ENCODE measurements at places on chromosomes 3 and 15.

- DNase-seq = no peak
Observed at GRCh38 chr15:75779504-75779903, 63.7 kb upstream of the UBE2Q2 start.

GRCh38 chr3:189138901-189139610 lies 32.7 kb upstream of the TPRG1 start:
- no peak for DNase-seq

DNA sequence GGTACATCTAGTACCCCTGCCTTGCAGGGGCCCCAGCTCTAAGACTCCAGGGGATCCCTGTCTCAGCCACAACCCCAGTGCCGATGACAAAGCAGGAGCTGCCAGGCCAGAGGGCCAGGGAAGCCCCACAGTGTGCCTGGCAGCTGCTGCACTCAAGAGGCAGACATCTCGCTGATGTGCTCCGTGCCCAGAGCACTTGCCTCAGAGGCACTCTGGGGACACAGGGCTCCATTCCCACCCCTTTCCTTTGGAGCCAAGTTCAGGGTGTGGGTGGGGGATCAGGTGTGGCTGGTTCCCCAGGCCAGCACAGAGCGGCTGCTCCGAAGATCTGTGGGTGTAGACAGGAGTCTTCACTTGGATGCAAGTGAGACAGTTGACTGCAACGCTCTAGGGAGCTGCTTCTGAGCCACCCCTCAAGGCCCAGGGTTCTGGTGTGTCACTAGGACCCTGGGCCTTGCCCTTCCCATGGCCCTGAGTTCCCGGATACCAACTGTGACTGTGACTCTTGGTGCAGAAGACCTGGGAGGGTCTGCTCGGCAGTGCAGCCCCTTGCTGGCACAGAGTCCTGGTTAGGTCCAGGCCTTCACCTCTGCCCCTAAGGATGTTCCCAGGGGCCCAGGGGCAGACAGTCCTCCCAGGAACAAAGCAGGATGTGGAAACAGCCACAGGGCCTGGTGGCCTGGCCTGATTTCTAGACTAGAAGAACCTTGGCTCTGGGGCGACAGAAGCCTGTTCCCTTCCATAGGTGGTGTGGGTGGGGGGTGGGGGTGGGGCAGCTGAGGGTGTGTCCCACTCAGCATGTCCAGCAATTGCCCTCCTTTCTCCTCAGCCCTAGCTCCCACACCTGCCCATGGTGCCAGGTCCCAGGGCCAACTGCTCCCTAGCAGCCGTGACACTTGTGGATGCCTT lies 2.5 kb downstream of the NT5DC2 start:
- DNase-seq = no peak

DNA sequence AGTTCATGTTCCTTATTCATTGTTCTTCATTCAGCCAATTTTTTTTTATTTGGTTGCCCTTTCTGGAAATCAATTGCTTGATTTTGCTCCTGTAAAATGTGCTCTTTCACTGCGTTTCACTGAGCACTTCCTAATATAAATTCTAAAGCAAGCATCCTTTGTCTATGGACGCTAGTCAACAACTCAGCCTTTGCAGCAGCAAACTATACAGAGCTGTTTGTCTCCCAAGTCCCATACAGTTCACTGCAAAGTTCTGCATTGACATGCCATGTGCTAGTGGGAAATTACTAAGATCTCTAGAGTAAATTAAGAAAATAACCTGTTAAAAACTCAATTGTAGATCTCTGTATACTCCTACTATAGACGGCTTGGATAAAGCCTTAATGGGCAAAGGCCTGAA lies 130.1 kb upstream of the BHLHE40 start:
- DNase-seq = no peak

DNA sequence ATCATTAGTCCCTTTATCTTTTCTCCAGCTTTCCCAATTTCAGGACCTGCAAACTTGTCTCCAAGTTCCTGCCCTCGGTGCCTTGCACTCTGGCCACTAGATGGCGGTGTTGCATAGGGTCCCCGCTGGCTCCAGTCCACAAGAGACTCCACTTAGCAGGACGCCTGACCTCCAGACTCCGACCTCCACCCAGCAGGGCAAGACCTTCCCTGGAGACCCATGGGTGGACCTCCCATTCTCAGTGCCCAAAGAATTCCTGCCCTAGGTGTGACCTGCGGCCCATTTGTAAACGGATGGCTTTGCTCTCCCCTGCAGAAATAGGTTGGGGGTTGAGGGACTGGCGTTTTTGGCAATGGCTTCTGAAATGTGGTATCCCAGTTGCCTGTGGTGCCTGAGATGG lies 82.6 kb downstream of the LSM3 start:
- peak; percentile 76 for DNase-seq

DNA sequence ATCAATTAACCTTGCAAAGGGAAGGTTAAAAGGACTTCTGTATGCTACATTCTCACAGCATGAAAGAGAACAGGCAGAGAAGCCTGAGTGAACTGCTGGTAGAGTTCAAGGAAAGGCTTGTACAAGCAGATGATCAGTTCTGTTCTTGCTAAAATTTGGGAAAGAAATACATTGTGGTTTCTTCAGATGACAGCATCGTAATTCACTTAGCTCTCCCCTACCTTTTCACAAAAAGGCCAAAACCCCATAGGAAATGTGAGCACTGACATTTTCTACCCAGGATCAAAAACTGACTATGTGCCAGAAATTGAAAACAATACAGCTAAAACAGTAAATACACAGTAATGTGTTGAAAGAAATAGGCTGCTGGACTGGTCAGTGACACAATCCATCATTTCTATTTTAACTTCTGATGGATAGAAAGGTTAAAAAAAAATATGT lies 216.4 kb downstream of the DPH6 start:
- no peak for DNase-seq

DNA sequence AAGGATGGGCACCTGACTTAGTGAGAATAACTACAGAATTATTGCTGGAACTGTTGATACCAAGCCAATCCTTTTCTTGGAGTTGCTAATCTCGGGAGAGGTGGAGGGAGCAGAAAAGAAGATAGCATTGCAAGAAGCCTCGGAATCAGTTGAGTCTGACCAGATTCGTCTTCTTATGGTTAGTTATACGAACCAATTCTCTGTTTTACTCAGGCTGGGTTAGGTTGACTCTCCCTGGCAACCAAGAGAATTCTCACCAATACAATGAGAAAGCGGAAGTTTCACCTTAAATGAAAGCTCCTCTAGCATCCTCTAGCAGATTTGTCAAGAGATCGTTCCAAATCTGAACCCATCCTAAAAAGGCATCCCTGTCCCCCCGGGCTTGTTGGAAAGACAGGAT lies 43.5 kb upstream of the UBE2E1 start:
- peak; percentile 7 for DNase-seq

DNA sequence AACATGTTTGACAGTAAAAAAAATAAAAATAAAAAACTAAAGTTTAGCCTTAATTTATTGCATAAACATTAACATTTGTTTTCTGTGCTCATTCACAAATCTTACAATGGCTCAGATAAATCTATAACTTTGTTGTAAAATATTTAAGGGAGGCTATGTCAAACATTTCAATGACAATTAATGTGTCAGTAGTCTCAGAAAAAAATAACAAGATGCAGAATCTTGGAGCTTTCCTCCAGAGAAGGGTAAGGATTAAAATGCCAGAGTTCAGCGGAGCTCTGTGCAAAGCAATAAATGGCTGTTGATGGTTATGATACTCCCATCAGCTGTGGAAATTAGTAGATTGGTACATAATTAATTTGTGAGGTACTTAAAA lies 20.0 kb upstream of the CAPN7 start:
- DNase-seq = no peak

DNA sequence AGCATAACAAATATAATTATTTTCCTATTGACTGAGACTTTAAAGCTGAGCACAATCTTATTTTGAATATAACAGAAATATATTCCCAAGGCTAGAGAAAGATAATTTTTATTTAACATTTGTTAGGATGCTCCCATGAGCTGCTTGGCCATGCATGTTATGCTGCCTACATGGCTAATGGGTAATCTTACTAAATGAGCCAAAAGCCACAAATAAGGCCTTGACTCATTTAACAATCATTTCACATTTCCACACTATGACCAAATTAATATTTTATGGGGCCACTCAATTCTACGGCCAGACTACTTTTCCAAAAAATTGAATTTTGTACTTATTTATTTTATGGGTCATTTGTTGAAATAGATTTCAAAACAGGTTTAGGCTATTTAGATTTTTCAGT lies 141.7 kb downstream of the MEIS2 start:
- DNase-seq = no peak

DNA sequence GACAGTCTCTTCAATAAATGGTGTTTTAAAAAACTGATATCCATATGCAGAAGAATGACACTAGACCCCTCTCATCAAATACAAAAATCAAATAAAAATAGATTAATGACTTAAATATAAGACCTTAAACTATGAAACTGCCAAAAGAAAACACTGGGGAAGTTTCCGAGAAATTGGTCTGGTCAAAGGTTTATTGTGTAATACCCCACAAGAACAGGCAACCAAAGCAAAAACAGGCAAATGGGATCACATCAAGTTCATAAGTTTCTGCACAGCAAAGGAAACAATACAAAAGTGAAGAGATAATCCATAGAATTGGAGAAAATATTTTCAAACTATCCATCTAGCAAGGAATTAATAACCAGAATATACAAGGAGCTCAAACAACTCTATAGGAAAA lies 126.2 kb downstream of the GOLIM4 start:
- no peak for DNase-seq

GRCh38 chr3:65783117-65783516 lies 255.6 kb downstream of the MAGI1 start:
- no peak for DNase-seq

- DNase-seq = no peak
Observed at GRCh38 chr3:51395493-51396213, 4.6 kb downstream of the RBM15B start.

DNA sequence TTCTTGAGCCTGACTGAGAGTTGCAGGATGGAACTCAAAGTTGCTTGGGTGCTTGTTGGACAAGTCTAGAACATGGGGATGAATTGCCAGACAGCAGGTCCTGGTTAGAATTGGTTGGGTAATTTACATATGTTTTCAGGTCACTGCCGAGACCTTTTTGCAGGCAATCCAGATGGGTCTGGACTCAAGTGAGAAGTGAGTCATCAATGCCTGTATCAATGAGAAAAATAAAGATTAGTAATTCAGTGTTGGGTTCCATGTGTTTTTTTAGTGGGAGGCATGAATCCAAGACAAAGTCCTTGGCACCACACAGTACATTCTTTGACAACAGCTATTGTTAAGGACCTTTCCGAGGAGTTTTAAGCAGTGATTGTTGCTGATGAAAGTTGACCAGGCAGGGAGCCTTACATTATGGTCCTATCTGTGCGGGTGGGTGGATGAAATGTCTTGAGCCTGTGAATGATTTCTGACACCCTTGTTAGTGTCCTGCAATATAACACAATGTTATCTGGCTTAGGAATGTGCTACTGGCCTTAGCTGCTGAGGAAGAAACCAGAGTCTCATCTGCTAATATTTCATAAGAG lies 77.7 kb downstream of the CRYGS start:
- no peak for DNase-seq

DNA sequence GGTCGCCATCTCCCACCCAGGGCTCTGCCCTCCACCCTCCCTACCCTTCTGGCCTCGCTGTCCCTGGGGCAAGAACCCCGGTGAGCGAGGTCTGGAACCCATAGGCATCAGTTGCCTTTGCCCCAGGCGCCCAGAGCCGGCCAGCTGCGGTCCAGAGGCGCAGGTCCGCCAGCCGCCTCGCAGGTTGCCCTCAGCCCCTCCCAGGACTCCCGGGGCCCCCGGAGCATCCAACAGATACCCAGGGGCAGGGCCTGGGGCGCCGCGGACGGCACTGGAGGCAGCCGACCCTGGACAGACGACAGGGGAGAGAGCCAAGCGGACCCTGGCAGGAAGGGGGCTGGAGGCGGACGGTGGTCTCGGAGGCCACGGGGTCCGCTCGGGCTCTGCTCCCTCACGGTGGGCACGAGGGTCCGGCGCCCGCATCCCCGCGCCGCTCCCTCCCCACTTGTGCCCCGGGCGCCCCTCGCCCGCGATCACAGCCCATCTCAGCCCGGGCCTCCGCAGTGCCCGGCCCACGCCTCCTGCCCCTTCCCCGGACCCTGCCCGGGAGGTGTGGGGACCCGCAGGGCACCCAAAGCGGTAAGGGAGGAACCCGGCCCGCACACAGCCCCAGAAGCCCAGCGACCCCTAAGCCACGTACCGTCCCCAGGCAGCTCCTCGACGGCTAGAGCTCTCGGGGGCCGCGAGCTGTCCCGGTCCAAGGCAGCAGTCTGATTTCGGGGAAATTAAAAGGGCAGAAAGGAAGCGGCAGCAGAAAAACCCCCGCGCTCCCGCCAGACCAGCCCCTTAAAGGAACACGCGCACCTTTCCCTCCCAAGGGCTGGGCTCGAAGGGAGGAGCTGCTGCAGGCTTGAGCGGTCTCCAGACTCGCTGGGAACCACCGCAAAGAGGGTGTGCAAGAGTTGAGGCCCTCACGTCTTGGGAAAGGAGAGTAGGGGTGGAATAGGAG lies at the start of gene HAPLN3:
TSS of gene HAPLN3 (minus strand) at position 726 of the 949 bp plus-strand sequence. CDS start 8,246 bp downstream, outside the sequence.
- peak; percentile 58 for DNase-seq

GRCh38 chr15:33396475-33396874 lies 85.7 kb downstream of the RYR3 start:
- DNase-seq = no peak

DNA sequence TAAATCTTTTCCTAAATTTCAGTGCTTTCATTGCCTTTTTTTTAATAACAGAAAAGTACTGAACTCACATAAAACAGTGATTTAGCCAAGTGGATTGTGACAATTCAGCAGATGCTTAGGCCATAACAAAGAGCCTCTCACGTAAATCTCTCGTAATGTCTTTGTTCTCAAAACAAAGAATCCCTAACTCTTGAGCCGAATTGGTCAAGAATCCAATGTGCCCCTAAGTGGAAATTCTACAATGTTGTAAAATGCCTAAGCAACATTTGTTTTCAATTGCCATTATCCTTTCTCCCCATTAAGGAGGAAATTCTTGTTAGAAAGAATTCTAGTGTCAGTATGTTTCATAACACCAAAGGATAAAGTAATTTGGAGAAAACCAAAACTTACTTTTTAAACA lies 235.7 kb upstream of the THBS1 start:
- no peak for DNase-seq

- no peak for DNase-seq
Observed at GRCh38 chr15:69951898-69952555, 145.7 kb downstream of the TLE3 start.

- DNase-seq = no peak
Observed at GRCh38 chr3:35042210-35042991, 596.9 kb upstream of the ARPP21 start.

GRCh38 chr3:48619541-48620524 lies 1.7 kb downstream of the TMEM89 start:
- DNase-seq = no peak

GRCh38 chr15:72318408-72318942 lies 1.5 kb downstream of the CELF6 start:
- DNase-seq = no peak

- DNase-seq = no peak
Observed at GRCh38 chr3:58659051-58659675, 7.4 kb downstream of the FAM3D start.

DNA sequence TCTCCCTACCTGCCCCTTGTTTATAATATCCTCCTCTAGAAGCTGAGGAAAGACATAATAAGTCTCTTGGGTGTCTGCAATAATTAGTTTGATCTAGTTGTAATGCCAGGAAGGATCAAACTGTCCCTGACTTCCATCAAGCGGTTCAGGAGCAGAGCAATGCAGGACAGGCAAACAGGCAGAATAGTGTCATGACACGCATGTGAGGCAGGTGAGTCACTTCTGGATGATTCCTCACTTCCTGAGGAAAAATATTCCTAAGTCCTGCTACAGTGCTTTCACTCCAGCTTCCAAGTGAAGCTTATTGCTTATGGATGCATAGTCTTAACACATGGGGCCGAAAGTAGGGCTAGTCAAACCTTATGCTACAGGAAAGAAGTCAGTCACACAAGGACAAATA lies 85.8 kb downstream of the GREM1 start:
- no peak for DNase-seq

Measured in CD4-positive, alpha-beta T cell treated with Interleukin-2 at 100 ng/mL for 4 hours (primary cell).